Umbilical cord (tissue), 2 donors: ENCODE measurements at places on chromosomes 6 and 20. TPM values are rescaled to one million over a fixed set of nuclear protein-coding genes. Genes with fewer than 3 reads are reported as not detected.

GRCh38 chr6:125656287-125656870, 93.1 kb upstream of the HEY2 start:
- DNase-seq = no peak

DNA sequence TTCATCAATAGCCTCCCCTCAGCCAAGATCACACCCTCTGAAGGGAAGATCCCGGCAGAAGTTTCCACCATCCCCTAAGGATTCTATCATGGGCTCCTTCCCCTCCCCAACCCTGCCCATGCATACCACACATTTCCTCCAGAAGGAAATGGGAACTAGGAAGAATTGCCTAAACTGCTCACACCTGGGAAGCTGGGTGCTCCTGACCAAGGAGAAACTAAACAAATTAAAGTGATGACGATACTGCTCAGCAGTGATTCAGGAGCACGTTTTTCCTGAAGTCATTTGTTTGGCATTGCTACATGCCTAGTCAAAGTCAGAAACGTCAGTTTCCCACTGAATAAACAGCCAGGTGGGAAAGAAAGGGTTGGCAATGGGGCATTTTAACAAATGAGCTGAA, 136.1 kb upstream of the CDYL start:
- DNase-seq = no peak

- no peak for DNase-seq
Observed at GRCh38 chr20:51042657-51043247, 19.8 kb upstream of the KCNG1 start.

GRCh38 chr6:125294036-125294435, 7.7 kb downstream of the HDDC2 start:
- DNase-seq = no peak

DNA sequence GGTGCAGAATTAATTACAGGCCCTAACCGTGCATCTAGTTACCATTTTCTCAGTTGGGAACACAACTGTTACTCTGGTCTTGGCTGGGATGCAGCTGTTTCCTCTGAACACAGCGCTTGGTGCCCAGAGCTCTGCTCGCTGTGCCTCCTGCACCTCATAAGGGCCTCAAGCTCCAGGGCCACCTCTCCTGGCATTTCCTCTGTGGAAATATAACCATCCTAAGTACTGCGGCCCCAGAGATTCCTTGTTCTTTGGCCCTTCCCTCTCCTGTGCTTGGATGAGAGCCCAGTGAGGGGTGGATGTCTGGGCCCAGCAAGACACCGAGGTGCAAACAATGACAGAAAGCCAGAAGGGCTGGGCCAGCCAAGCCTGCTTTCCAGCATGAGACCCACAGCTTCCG, 169.9 kb upstream of the CST7 start:
- no peak for DNase-seq

The GPR63 gene
- total RNA-seq = 14.2 TPM
